ENCODE measurements at places on chromosomes 4 and X.

GRCh38 chrX:71989768-71990426, 79.3 kb downstream of the NHSL2 start:
- no peak for DNase-seq

- no peak for DNase-seq
Measured at GRCh38 chr4:72119946-72120345, 88.1 kb downstream of the NPFFR2 start.

GRCh38 chrX:15816886-15817285, 26.6 kb downstream of the ZRSR2 start:
- no peak for DNase-seq

DNA sequence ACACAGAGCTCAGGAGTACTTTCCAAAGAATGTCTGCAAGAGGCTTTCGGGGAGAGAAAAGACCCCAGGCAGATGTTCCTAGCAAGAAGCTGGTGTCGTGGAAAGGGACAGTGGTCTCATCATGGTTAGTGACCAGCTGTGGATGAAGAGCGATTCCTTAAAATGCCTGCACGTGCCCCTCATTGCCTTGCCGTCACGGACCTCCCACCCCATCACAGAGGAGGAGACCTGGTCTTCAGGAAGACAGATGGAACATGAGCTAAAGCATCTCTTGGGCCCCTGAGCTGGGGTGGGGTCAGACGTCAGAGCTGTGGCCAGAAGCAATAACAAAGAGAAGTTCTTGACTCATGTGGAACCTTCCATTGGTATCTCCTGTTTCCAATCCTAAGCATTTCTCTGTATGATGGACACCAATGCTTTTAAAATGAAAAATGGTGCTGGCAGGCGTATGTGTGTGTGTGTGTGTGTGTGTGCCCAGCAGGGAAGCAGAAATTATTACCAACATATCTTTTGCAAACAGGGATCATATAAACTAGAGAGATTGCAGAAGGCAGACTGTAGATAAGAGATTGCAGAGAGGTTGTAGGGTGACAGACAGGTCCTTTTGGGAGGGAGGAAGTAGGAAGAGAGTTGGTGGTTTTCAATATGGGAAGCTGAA, 25.2 kb upstream of the ASMTL start:
- DNase-seq: no peak

DNA sequence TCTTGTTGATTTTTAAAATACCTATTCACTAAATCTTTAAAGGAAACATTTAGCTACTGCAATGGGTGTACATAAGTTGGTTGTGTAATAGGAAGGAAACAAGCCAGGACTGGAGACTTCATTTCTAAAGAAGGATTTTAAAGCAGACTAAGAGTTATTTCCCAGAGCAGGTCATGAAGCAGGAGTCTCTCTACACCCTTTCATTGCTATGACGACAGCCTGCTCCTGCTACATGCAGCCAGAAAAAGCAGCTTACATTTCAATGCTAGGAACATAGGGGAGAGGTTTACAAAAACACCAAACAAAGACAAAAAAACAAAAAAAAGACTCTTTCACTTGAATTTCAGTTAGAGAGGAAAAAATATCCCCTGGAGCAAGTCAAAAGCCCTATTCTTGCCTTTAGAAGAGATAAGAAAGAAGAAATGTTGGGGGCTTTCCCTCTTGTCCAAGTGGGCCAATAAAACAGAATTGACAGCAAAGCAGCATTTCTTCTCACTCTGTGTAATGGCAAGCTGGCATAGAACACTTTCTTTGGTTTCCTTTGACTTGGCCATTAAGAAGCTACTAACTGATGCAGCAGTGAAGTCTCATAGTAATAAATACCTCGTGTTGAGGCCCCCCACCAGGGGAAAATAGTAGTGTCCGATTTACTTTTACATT, 3.4 kb downstream of the SPARCL1 start:
- no peak for DNase-seq

DNA sequence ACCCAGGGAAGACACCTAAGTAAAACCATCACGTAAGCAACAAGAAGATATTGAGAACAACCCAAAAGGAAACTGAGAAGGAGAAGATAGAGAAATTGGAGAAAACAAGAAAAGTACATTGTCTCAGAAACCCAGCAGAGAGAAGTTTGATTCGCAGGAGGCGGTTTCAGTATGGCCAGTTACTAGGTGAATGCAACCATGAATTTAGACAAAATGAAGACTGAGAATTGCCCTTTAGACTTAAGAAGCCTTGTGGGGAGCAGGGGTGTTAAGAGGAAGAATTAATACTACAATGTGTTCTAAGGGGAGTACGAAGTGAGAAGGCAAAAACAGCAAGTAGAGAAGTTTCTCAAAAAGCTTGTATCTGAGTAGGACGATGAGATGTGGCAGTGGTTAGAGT, 229.3 kb upstream of the NEIL3 start:
- DNase-seq: no peak

DNA sequence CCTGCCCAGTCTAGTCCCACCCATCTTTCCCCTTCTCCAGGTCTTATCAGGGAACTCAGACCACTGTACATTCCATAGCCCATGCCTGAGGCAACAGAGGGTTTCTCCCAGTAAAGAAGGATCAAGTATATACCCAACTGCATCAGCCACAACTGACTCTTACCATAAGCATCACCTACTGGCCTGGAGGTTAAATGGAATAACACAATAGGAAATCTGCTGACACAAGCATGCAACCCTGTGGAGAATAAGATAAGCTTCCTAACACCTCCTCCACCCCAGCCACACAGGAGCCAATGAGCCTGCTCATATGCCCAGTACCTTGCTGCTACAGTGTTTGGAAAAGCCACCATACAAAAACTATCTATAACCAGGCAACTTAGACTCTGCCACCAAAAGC, 34.6 kb upstream of the PLK4 start:
- no peak for DNase-seq

DNA sequence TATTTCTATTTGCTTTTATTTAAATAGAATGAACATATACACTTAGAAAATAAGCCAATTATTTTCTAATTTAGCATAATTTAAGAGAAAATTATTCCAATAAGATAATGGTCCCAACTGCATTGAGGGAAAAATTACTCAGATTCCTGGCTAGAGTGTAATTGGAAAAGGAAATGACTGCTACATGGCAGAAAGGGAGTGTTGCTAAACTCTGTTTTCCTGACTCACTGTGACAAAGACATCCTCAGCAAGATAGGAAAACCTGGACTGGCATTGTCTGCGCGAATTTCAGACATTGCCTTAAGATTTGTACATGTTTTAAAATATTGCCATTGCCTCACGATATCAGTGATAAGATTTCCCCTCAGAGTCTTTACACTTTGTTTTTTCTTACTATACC, 8.2 kb downstream of the TNIP3 start:
- peak; percentile 57 for DNase-seq

- no peak for DNase-seq
Measured at GRCh38 chrX:149572743-149573142, 14.5 kb downstream of the MAGEA9B start.

DNA sequence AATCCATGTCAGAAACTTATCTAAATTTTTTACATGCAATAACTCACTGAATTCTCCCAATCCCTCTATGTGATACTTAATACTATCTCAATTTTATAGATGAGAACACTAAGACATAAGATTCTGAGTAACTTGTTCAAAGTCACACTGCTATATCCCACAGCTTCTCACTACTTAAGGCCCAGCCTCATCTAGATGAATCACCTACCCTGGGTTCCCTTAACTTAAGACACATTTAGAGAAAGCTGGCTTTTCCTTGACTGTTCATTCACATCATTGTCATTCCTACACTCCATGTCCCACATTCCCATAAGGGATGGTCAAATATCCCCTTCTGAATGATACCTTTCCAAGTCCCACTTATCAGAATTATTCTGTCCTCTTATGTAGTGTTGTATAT, 21.0 kb downstream of the TNIP3 start:
- no peak for DNase-seq

- no peak for DNase-seq
Measured at GRCh38 chr4:146699910-146700309, 61.2 kb downstream of the POU4F2 start.

DNA sequence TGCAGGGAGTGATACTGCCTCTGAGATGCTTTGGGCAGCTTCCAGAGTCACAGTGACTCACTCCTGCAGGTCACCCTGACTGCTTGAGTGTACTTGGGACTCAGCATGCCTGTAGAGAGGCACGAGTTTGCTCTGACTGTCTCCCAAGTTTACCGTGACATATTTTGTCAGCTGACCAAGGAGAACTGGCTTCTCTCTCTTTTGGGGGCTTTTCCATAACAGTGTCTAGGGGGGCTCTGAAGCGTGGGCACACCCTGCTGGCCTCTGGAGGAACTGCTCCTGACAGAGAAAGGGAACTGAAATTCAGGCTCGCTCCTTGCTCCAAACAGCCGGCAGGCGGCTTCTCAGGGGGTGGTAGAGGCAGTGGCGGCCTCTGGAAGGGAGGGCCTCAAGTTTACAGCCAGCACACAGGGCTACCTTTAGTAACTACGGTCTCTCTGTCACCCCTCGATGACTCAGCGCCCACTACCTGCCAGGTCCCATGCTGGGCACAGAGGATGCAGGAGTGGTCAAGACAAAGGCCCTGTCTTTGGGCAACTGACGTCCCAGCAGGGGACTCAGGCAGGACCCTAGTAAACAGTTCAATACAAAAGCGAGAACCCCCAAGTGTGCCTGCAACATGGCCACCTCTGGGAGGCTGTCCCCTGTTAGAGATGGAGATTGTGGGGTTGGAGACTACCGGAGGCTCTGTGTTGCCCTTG, 17.8 kb downstream of the ZNF185 start:
- DNase-seq: no peak

GRCh38 chrX:46125111-46125510, 420.1 kb downstream of the ZNF674 start:
- no peak for DNase-seq

- DNase-seq: no peak
Measured at GRCh38 chr4:17013382-17014006, 115.0 kb upstream of the LDB2 start.

DNA sequence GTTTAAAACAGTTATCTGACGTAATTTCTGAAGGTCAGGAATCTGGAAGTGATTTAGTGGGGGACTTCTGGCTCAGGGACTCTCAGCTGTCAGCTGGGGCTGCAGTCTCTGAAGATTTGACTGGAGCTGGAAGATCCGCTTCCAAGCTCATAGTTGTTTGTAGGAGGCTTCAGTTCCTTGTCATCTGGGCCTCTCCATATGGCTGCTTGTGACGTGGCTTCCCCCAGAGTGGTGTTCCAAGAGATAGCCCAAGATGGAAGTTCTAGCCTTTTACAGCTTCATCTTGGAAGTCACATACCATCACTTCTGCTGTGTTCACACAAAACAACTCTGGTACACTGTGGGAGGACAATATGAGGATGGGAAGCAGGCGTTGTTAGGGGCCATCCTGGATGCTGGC, 2.1 kb downstream of the MPC1L start:
- DNase-seq: no peak

- DNase-seq: peak; percentile 20
Measured at GRCh38 chrX:135893294-135893817, at the start of the genes CT45A10 and SAGE1. Gene CT45A10 (minus strand): TSS chrX:135893444. CDS start chrX:135885344, 8,100 bp downstream. Gene SAGE1 (plus strand): TSS chrX:135893716. CDS start chrX:135896243, 2,527 bp downstream.

- DNase-seq: no peak
Measured at GRCh38 chr4:85423431-85423830, 51.5 kb upstream of the ARHGAP24 start.
